ENCODE measurements at places on chromosomes 4 and X. TPM values are rescaled to one million over a fixed set of nuclear protein-coding genes. Genes with fewer than 3 reads are reported as not detected.

The IRS4 gene
- total RNA-seq, result not detected

The GRIA3 gene
- under 0.01 TPM for total RNA-seq

The TBX22 gene
- total RNA-seq, result not detected

The FAM236A gene
- total RNA-seq, result not detected

The FRAS1 gene
- total RNA-seq, result 4.2 TPM

The TREX2 gene
- total RNA-seq, result 0.50 TPM

The COL25A1 gene
- not detected for total RNA-seq

The C1QTNF7 gene
- not detected for total RNA-seq

The DCX gene
- total RNA-seq, result under 0.01 TPM

The FGFBP2 gene
- not detected for total RNA-seq

The VSIG4 gene
- total RNA-seq, result not detected

The PCYT1B gene
- 0.05 TPM for total RNA-seq

The RNF212 gene
- 0.52 TPM for total RNA-seq

The RADX gene
- total RNA-seq, result 5.0 TPM

The VEGFD gene
- total RNA-seq, result 0.05 TPM

The COPS4 gene
- 80.6 TPM for total RNA-seq
